T-helper 2 cell (primary cell): ENCODE measurements at places on chromosomes 2 and 18.

DNA sequence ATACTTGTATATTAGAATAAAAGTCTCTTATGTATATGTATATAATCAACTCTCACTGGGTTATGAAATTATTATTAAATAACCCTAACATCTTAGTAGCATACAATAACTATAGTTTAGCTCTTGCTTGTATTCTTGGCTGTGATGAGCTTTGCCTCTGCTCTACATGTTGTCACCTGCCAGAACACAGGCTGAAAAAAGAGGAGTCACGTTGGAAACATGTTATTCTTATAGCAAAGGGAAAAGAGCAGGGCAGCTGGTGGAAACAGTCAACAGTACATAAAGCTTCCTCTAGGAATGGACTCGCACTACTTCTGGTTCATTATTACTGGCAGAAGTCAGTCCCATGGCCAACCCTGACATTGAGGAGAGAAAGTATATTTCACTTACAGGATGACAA, 362.0 kb upstream of the KYNU start:
- no peak for DNase-seq

- DNase-seq: no peak
Observed at GRCh38 chr2:158478816-158479215, 22.1 kb downstream of the PKP4 start.

GRCh38 chr2:241064008-241064801, 37.9 kb downstream of the MTERF4 start:
- DNase-seq: peak; percentile 13

DNA sequence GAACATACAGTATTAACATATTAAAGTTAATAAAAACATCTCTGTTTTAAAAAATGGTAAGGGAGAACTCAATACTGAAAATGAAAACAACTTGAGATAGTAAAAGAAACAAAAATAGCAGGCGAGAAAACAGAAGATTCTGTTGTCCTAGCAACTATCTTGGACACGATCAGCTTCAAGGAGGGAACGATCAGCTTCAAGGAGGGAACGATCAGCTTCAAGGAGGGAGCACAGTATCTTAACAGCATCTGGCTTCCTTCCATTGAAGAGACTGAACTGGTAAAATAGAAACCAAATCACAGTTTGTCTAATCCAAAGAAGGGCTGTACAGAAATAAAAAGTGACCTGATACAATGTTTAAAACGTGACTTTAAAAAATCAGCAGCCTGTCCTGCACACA, 51.8 kb downstream of the NDUFA10 start:
- DNase-seq: peak; percentile 65
